ENCODE measurements at places on chromosomes 2 and 18.

GRCh38 chr2:88036606-88037005, 19.0 kb downstream of the KRCC1 start:
- no peak for DNase-seq

- DNase-seq: peak; percentile 88
These were observed 3.4 kb upstream of the NARS1 start for GRCh38 chr18:57624988-57625387.

- no peak for DNase-seq
These were observed 12.4 kb upstream of the EPAS1 start for GRCh38 chr2:46284796-46285195.

DNA sequence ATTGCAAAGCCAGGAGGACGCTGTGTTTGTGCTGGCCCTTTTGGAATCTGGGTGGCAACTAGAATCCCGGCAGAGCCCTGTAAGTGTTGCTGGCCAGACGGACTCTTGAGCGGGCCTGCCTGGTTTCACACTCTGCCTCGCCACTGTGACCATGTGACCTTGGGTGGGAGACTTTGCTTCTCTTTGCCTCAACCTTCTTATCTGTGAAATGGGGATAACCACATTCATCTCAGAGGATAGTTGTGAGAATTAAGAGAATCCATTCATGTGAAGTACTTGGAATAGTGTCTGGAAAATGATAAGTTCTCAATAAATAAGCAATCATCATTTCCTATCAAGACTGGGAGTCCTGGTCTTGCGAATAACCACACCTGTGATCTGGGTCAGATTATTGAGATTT, 105.6 kb downstream of the LIPG start:
- DNase-seq: no peak

DNA sequence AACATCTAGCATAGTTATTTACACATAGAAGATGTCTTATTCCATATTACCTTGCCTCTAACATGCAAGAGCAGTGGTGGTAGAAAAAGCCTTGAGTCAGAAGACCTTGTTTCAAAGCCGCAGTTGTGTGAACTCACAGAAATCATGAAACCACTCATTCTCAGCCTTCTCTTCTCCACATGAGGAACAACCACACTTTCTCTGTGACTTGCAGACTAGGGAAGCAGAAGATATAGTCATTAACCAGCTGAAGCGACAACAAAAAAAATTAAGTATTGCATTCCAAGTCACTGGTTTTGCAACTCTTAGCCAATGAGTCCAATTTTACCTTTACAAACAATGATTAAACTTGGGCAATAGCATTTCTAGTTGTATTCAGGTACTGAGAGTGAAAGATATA, 19.0 kb downstream of the TWSG1 start:
- no peak for DNase-seq

DNA sequence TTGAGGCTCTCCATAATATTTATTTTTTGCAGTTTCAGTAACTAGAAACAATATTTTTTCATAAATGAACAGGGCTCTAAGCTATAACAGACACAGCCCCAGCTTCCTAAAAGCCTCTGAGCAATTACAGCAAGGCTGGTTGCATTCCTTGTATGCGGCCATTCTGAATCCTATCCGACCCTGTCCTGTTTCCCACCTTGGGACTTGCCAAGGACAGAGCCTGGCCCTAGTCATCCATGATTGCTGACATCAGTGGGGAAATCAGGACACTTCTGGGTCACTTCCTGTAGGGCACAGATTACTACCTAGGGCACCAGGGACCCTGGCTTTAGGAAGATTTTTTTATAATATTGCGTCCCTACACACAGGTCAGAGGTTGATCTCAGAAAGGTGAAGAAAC, 5.5 kb downstream of the TMEM177 start:
- no peak for DNase-seq

DNA sequence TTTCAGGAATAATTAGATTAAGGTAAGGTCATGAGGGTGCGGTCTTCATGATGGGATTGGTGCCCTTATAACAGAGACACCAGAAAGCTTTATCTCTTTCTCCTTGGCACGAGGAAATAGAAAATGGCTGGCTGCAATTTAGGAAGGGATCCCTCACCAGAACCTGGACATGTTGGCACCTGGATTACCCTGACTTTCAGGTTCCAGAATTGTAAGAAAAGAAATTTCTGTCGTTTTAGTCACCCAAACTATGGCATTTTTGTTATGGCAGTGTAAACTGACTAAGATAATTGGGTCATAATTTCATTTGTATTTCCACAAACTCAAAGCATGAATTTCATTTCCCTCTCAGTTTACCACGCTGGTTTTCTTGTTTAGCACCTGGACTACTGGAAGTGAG, 473.6 kb downstream of the PTH2R start:
- DNase-seq: no peak

DNA sequence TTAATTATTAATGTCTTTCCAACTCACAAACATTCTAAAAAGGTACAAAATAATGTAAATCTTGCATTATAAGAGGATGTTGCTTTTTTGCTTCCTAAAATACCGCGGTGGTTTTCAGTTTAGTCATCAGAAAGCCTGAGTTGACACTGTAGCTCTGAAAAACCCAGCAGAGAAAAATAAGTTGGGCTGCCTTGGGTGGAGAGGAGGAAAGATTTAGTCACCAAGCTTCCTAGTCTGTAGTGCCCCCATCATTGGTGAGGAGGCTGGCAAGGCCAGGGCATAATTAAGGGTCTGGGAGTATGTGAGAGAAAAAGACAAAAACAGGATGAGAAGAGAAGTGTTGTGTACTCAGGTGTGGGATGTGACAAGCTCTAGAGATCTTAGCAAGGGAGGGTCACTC, 5.7 kb downstream of the PTPRM start:
- DNase-seq: peak; percentile 75

DNA sequence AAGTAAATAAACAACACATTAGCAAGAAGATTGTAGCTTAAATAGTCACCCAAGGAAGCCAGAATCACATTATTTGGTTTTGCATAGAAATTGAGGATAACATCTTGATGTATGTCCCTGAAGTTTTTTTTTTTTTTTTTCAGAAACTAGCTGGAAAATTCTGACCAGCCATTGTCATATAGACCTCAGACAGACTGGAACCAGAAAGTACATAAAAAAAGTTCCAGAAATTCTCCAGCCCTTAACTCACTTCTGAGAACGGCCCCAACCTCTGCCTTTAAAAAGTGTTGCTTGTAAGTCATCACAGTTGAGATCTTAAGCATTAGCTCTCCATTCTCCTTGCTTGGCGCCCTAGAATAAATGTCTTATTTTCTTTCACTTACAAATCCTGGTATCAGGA, 350.5 kb downstream of the CCDC85A start:
- no peak for DNase-seq

- peak; percentile 15 for DNase-seq
These were observed 68.6 kb downstream of the APLF start for GRCh38 chr2:68536000-68536399.

GRCh38 chr2:71190656-71191569, 36.0 kb downstream of the PAIP2B start:
- no peak for DNase-seq

DNA sequence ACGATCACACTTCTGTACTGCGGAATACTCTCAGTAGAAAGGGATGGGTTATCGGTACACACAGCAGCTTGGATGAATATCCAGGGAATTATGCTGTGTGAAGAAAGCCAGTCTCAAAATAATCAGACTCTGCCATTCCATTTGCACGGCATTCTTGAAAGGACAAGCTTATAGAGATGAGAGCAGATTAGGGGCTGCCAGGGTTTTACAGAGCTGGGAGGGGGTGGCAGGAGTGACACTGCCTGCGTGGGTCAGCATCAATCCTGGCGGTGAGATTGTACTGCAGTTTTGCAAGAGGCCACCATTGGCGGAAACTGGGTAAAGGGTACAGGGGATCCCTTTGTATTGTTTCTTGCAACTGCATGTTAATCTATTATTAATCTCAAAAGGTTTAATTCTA, 16.6 kb downstream of the KCNG2 start:
- no peak for DNase-seq

GRCh38 chr2:25304826-25305596, 36.7 kb downstream of the DNMT3A start:
- no peak for DNase-seq

DNA sequence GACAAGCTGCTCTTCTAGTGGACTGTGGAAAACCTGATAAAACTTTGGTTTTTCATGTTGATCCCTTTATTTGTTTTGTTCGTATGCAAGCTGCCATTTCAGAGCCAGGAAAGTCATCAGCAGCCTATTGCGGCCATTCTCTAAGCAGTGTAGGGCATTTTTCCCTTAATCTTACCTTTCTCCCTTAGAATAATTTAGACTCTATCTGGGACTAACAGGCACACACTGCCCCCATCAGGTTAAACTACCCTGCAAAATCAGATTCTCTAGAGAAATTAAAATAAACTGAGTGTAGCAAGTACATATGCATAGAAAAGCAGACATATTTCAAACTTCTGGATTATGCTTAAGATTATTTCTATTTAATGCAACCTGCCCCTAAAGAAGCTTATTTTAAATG, 347.5 kb downstream of the METTL4 start:
- no peak for DNase-seq

- DNase-seq: peak; percentile 93
These were observed 228.9 kb downstream of the ANKRD30B start for GRCh38 chr18:14976736-14977430.

GRCh38 chr2:225100269-225100668, 58.0 kb upstream of the DOCK10 start:
- peak; percentile 23 for DNase-seq

GRCh38 chr2:96760036-96760985, at the start of gene CNNM4:
Gene CNNM4 (plus strand): TSS chr2:96760902. CDS start chr2:96761000, 98 bp downstream.
- peak; percentile 99 for DNase-seq

GRCh38 chr2:37622450-37623100, 48.9 kb downstream of the CDC42EP3 start:
- no peak for DNase-seq

GRCh38 chr18:54952026-54952425, 7.2 kb downstream of the CCDC68 start:
- DNase-seq: peak; percentile 36

GRCh38 chr18:78737006-78737915, 242.4 kb upstream of the SALL3 start:
- no peak for DNase-seq

DNA sequence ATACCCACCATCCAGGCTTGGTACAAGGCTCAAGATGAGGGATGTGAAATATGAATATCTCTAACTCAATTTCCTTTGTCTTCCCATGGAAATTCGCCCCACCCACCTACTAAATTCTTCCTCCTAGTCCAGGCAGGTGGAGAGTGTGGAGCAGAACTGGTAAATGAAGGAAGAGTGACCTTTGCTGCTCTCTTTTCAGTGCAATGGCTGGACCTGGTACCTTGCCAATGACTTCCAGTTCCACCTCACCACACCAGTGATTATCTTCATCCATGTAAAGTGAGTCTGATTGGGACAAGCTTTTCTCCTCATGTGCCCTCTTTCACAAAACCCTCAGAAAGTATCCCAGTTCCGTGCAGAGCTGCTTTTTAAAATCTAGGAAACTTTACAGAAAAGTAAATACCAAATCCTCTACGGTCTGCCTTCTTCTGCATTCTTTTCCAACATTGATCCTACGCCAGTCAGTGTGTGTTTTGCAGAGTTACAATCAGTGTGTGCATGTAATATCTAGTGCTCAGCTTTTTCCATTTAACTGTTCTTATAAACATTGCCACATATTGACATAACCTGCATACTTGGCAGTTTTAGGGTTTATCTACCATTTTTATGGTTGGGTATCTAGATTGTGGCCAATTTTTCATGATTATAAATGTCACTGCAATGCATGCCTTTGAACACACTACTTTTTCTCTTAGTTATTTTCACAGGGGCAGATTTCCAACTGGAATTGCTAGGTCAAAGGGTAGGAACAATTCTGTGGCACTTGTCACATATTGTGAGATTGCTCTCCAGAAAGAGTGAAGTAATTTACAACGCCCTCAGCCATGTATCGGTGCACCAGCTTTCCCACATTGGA, 86.5 kb upstream of the SEC11C start:
- DNase-seq: no peak

DNA sequence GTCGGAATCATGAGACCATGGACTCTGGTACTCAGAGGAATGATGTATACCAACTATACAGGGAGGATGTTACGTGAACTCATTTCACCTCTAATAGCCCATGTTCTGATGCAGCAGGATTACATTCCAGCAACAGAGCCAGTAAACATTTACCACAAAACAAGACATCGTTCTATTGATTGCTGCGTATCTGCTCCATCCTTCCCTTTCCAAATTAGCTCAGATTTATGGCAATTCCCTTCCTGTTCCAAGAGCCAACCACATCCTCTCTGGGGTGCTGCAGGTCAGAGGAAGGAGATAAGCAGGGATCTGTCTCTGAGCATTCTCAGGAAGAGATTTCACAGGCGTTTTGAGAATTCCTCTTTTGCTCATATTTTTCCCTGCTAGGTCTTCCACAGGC, 98.3 kb downstream of the KLF7 start:
- DNase-seq: no peak

GRCh38 chr2:64601034-64601754, 52.5 kb downstream of the SERTAD2 start:
- no peak for DNase-seq

DNA sequence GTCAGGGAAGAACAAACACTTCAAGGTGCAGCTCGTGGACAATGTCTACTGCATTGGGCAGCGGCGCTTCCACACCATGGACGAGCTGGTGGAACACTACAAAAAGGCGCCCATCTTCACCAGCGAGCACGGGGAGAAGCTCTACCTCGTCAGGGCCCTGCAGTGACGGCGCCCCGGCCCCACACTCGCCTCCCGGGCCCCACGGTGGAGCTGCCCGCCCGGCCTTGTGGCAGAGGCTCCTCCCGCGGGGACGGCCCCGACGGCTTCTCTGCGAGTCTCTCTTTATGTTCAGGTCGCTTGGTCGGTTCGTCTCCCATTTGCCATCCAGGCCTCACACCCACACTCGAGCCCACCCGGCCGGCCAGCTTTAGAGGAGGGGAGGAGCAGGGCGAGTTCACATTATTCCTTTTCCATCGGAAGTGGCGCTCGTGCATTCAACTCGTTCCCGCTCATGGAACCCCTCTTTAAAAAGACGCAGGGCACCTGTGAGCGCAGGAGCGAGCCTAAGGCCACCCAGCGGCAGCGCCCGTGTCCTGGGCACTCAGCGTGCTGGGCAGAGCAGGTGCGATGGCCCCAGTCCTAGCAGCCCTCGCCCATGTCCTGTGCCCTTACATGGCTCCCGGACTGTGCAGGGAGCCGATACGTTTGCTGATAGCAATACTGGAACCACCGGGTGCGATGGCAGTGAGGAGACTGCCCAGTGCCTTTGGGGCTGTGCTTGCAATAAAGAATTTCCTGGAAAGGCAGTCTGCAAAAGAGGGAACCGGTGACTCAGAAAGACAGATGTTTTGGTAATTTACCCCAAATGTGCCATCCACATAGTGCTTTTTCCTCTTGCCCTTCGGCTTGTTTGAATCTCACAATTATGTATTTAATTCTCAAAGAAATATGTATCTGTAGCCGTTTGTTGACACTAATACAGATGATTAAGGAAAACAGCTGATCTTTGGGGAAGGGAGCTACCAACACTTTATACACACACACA, 148.6 kb downstream of the NCK2 start:
- DNase-seq: no peak

DNA sequence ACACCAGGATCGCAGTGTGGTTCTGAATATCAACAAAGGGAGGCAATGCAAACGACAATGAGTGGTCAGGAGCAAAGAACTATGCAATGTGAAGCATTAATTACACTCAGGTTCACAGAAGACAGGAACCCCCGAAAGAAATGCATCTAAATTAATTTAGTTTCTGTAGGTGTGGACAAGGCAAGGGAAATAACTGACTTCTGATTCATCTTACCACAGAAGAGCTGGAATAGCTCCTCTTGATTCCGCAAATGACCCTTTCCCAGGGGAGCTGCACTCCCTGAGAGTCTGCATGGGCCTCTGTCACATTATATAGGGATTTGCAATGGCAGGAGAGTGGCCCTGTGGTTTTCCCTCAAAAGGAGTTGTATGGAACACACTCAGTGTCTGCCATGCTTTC, 263.9 kb upstream of the APCDD1 start:
- DNase-seq: no peak
